Pons (tissue), 1 donor: ENCODE measurements at places on chromosomes 7 and 10.

DNA sequence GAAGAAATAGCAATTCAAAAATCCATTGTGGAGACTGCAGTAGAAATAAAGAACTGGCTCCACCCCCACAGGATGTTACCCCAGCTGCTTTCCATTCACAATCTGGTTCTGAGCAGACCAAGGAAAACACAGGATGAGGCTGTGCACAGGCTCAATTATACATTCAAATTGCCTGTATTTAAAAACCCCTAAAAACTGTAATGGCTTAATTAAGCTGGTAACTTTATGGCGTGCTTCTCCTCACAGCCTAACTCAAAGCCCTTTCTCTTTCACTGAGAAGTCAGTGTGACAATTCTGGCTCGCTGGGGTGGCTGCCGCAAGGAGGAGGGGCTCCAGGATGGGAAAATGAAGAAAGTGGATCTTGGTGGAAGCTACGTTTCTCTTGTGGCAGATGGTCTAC is 1191.1 kb downstream of the SORCS1 start:
- DNase-seq = no peak

- no peak for DNase-seq
These were observed 10.3 kb downstream of the GRID1 start for GRCh38 chr10:86356296-86356695.

GRCh38 chr10:14158575-14158974 is 172.1 kb downstream of the FRMD4A start:
- no peak for DNase-seq

- no peak for DNase-seq
These were observed 22.4 kb downstream of the GRM8 start for GRCh38 chr7:127230192-127230925.

DNA sequence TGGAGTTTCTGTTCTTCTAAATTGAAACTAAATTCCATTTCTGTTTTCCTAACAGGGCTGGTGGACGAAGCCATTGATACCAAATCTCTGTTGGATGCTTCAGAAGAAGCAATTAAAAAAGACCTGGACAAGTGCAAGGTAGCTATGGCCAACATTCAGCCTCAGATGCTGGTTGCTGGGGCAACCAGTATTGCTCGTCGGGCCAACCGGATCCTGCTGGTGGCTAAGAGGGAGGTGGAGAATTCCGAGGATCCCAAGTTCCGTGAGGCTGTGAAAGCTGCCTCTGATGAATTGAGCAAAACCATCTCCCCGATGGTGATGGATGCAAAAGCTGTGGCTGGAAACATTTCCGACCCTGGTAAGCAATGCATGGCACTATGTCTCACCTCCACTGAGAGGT is 45.6 kb downstream of the AP3M1 start:
- no peak for DNase-seq

- DNase-seq = no peak
These were observed 20.0 kb downstream of the LAMB1 start for GRCh38 chr7:107982918-107983389.

GRCh38 chr10:71623098-71623985 is 96.2 kb downstream of the C10orf105 start:
- no peak for DNase-seq

GRCh38 chr10:26291721-26292480 is 75.3 kb downstream of the GAD2 start:
- DNase-seq = no peak

GRCh38 chr7:5777932-5778331 is 3.5 kb downstream of the RNF216 start:
- no peak for DNase-seq

- no peak for DNase-seq
These were observed 17.9 kb downstream of the COPG2 start for GRCh38 chr7:130650611-130651120.

- no peak for DNase-seq
These were observed 168.2 kb downstream of the ETV1 start for GRCh38 chr7:13821152-13821787.

DNA sequence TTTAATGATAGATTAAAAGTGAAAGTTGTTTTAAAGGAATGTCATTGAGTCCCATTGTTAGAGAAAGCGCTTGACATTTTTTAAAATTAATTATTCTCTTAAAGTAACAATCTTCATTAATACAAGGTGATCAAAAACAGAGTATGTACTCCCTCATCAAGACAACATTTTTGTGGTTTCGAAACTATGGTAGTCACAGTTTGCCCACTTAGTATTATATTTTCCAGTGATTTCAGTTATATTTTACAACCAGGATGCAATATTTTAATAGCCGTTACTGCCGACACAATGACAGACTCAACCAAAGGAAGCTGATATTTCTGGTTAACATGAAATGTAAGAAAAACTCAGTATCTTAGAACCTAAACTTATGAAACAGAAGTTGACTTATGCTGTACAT is 31.3 kb downstream of the MKX start:
- DNase-seq = no peak

DNA sequence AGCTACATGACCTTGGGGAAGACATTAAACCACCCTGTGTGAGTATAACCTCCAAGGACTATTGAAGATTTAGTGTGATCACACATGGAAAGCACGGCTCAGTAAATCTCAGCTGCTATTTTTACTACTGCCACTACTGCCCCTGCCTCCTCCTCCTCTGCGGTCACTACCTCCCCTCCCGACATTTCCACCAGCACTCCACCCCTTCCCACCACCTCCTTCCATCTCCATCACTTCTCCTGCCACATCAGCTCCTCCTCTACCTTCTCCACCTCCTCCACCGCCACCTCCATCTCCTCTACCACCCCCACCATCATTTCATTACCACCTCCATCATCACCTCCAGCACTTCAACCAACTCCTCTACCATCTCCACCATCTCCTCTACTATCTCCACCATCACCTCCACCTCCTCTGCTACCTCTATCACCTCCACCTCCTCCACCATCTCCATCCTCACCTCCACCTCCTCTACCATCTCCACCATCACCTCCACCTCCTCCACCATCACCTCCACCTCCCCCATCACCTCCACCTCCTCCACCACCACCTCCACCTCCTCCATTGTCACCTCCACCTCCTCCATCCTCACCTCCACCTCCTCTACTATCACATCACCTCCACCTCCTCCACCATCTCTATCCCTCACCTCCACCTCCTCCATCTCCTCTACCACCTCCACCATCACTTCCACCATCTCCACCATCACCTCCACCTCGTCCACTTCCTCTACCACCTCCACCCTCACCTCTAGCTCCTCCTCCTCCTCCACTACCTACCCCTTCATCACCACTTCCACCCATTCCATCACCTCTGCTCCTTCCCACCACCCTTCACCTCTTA is 69.4 kb downstream of the GRB10 start:
- DNase-seq = no peak

DNA sequence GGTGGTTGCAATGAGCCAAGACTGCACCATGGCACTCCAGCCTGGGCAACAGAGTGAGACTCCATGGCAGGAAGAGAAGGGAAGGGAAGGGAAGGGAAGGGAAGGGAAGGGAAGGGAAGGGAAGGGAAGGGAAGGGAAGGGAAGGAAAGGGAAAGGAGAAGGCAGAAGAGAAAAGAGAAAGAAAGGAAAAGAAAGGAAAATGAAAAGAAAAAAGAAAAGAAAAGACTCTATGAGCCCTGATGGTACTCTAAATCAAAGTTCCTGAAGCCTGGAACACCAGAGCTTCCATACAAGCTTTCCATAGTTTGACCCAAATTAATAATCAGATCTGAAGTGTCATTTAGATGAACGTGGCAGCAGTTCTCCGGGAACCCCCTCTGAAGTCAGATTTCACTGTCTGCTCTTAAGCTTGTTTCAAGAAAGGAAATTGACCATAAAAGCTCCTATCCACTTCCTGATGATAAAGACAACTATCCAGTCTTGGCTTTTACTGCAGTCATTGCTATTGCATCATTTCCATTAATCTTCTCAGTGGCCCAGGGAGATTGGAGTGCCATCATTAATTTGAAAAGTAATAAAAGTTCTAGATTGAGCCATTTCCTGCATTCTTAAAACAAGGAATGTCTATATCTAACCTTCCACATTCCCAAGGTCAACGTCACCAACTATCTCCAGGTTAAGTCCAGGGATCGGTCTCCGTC is 44.2 kb upstream of the FRMD4A start:
- no peak for DNase-seq

DNA sequence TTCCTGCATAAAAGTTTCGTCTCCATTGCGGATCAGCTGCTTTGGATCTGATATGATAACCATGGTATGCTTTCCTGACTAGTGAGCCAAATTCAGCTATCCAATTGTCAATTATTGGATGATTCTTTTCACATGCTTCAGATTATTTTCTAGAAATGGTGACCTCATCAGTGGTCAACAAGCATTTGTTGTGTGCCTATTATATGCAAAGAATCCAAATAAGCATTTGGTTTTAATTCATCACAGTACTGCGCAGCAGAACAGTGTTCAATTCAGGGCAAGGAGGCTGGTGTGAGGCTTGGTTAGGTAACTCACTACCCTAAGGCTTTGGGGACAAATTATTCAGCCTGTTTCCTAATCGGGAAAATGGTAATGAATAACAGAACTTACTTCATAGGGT is 200.5 kb downstream of the SKAP2 start:
- DNase-seq = no peak

- peak; percentile 70 for DNase-seq
These were observed 83.8 kb upstream of the GPR26 start for GRCh38 chr10:123582084-123582989.
